D721Med (cell line): ENCODE measurements at places on chromosomes 5 and 9.

- DNase-seq: no peak
Measured at GRCh38 chr5:150327139-150327538, 24.4 kb upstream of the ARSI start.

- no peak for DNase-seq
Measured at GRCh38 chr5:43429016-43429415, 16.8 kb upstream of the CCL28 start.

DNA sequence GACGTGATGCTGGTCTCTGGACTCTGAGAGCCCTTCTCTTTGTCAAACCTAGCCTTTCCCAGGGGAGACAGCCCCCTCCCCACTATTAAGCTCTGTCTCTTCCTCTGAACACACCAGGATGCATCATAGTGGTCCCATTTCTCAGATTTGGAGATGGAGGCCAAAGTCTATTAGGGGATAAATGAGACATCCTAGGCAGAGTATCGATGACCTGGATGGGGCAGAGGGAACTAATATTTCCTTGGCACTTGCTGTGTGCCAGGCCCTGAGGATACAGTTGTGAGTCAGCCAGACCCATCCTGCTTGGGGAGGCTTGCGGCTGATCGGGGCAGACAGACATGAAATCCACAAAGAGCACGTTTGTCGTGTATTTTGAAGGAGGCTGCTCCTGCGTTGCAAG, 5.2 kb downstream of the DNM1 start:
- no peak for DNase-seq

- DNase-seq: no peak
Measured at GRCh38 chr9:137535120-137535428, 15.1 kb downstream of the PNPLA7 start.

GRCh38 chr9:16413509-16414016, 456.9 kb downstream of the BNC2 start:
- no peak for DNase-seq

- no peak for DNase-seq
Measured at GRCh38 chr5:148939676-148940075, 113.3 kb downstream of the ADRB2 start.

GRCh38 chr9:130845901-130846481, 10.9 kb downstream of the ABL1 start:
- DNase-seq: no peak

DNA sequence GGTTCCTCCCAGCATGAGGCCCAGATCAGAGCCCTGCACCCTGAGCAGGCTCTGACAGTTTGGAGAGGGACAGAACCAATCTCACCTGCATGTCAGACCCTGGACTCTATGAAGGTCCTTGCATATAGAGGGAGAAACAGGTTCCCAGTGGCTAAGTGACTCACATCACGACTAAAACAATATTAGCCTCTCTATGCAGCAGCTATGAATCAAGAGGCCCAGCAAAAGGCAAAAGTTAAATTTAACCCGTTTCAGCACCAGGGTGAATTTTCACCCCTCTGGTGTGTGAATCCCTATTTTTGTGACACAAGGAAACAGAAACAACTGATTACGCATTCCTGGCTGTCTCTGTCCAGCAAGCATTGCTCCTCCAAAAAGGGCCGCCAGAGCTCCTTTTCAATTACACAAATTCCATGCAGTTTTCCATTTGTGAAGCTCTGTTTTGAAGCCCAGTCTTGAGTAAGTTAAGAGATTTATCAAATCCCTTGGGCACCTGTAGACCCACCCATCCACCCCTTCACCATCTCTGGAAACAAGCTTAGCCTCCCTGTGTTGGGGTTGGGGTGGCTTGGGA, 136.6 kb downstream of the GABBR2 start:
- DNase-seq: no peak

DNA sequence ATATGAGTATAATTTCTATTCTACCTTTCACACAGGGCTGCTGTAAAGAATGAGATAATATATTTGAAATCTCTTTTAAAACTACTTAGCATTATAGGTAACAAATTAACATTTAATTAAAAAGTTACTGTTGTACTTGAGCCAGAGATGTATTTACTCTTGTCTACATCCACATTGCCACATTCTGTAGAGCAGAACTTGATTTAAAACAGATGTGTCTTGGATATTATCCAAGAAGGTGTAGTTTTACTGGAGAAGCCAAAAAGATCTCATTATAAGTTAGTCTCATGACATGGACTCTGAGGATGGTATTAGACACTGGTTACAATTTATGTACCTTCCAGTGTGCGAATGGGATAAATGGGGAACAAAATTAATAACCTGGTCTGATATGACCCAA, 293.1 kb upstream of the CCNH start:
- no peak for DNase-seq

DNA sequence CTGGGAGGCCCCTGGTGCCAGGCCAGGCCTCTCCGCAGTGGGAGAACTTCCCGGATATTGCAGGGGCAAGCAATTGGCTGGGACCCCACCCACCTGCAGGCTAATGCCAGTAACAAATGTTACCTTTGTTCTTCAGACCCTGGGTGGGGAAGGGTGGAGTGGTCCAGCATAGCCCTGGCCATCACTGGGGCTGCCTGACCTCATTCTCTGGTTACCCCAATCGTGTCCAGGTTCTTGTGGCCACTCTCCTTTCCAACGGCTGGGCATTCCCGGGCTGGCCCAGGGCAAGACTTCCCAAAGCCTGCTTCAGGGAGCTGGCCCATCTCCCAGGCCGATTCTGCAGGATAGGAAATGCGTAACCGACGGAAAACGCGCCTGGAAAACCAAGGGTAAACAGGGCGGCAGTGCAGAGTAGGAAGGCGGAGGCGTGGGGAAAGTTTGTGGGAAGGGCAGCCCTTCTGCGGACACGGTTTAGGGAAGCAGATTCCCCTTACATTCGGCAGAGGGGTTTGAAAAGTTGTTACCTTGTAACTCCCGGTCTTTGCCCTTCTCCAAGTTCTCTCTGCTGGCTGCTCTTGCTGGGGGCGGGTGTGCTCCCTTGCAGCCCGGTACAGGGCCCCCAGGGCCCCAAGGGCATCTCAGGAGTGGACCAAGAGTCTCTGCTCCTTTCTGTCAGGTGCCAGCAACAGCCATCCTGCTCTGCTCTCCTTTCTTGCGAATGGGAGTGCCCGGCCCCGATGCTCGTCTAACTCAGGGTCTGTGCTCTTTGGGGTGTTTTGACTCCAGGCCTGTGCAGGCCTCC, 3.5 kb downstream of the NRARP start:
- no peak for DNase-seq

GRCh38 chr9:93899609-93900435, 55.3 kb downstream of the BARX1 start:
- no peak for DNase-seq

DNA sequence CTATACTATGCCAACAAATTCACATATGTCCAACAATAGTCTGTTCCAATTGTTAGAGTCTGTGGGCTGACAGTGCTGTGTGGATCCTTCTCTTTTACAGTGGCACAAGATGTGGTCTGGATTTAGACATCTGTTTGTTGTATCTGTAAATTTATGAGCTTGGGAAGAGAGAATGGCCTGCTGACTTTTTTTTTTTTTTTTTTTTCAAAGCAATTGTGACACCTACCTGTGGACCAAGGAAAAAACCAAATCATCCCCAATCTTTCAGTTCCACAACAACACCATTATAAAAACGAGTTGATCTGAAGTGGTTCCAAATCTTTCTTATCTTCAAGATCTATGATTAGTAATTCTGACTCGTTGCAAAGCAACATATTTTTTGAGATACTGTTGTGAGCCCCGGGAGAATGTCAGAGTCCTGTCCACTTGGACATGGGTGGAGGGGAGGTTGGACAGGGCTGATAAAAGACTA, 4.9 kb downstream of the IRX2 start:
- DNase-seq: no peak

DNA sequence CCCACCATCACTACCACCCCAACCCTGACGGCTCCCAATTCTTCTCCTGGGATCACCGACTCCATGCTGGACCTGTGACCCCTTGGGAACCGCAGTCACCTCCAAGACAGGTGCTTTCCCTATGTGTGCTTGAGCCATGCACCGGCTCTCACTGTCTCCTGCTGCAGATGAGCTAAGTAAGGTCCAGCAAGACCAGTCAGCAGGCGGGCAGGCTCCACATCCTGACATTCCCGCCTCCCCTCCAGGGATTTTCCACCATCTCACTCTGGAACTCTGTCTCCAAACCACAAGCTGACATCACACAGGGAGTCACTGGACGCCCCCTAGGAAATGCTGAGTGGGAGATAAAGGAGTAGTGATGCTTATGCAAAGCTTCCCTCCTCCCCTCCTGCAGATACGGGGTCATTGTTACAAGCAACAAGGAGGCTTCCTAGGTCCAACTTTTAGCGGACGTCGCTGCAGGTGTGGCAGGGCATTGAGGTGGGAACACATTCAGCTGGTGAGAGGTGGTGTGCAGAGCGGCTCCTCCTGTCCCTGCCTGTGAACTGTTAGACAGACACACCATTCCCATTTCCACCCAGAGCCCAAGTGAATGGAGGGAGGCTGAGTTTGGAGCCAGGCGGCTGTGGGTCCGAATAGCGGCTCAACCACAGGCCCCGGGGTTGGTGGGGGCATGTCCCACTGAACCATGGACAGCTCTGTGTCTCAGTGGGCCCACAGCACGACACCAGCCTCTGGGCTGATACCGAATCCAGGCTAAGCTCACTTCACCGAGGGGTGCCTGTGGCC, 129.2 kb upstream of the PHYKPL start:
- DNase-seq: no peak

GRCh38 chr9:111034898-111035539, 3.3 kb downstream of the LPAR1 start:
- no peak for DNase-seq

GRCh38 chr9:77673941-77674791, 26.0 kb upstream of the GNA14 start:
- DNase-seq: no peak

GRCh38 chr5:131224387-131225201, 39.3 kb upstream of the CDC42SE2 start:
- DNase-seq: no peak

- no peak for DNase-seq
Measured at GRCh38 chr5:169583101-169583423, 511 bp upstream of the SPDL1 start.

DNA sequence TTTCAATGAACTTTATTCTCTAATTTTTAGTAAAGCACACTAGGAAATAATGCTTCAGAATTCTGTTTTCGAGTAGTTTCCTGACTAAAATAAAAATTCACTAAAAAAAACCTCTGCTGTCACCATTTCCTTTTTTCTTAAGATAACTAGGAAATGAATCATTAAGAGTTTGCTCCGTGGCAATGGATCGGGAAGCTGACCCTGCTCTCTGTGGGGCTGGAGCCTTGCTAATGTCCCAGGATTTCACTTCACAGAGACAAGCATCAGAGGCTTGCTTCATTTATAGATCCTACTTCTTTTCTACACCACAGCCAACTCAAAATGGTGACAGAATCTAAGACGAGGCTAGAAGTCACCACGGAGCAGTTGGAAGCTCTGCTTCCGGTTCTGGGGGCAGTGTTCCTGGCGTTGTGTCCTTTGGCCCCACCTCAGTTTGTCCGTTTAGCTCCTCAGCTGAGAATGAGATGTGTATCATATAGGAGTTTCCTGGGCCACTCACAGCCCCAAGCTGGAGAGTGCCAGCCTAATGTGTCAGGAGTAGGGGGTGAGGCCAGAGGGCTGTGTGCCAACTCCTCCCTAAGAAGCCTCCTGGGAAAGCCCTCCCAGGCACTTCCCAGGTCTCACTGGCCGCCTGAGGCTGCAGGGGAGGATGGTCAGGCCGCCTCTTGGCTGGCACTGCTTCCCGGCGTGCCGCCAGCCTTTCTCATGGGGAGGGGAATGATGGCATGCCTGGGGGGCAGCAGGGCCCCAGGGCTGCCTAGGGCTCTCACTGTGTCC, 19.6 kb downstream of the TENT4A start:
- no peak for DNase-seq

- no peak for DNase-seq
Measured at GRCh38 chr5:135894276-135894675, 1.4 kb downstream of the IL9 start.

GRCh38 chr5:95743877-95744276, 12.7 kb downstream of the RHOBTB3 start:
- DNase-seq: no peak

DNA sequence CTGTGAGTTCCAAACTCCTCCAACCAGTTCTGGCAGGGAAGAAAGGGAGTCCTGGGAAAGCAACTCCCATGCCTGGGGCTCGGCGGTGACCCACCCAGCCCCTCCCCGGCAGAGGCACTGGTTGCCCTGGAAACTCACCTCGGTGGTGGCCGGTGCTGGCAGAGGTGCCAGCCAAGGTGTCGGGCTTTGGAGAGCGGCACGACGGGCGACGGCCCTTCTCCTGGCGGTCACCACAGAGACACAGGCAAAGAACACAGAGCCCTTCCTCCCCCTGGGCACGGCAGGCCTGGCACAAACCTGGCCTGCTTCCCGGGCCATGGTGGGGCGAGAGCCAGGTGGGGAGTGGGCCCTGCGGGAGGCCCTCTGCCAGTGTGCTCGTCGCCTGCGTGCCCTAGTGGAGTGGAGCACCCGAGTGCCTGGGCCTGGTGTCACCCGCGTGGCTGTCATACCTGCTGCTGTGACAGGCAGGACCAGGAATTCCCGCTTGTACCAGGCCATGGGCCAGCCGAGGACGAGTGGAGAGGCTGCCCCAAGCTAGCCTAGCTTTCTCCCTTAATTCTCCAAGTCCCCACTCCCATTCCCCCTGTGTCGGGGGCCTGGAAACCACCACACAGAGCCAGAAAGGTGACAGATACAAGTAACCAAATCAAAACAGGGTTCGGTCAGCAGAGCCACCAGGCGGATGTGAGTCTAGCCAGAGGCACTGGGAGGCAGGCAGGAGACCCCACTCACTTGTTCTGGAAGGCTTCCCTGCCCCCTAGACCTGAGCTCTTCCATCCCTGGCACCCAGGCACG, 8.2 kb upstream of the RALGDS start:
- no peak for DNase-seq

- no peak for DNase-seq
Measured at GRCh38 chr5:9069650-9070049, 476.2 kb downstream of the SEMA5A start.

- DNase-seq: no peak
Measured at GRCh38 chr9:84103651-84104377, 123.2 kb downstream of the RMI1 start.

DNA sequence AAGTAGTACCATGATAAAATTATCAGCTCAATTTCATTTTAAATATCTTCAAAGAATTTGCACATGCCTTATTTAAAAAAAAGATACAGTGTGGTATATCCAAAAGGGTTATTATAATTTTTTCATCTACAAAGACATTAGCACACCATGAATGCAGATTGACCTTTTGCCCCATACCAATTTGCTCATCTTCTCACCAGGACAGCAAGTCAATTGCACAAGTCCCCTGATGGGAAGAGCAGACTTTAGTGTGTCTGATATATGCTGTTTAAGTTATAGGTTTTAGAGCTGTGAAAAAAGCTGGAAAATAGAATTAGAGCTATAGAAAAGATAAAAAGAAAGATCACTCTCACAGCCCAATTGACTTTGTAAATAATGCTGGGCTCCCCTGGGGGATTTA, 325.8 kb upstream of the CDH6 start:
- no peak for DNase-seq

- DNase-seq: no peak
Measured at GRCh38 chr9:36948051-36948450, 86.0 kb downstream of the PAX5 start.
